ENCODE measurements at places on chromosomes 7 and 10. TPM values are rescaled to one million over a fixed set of nuclear protein-coding genes. Genes with fewer than 3 reads are reported as not detected.

DNA sequence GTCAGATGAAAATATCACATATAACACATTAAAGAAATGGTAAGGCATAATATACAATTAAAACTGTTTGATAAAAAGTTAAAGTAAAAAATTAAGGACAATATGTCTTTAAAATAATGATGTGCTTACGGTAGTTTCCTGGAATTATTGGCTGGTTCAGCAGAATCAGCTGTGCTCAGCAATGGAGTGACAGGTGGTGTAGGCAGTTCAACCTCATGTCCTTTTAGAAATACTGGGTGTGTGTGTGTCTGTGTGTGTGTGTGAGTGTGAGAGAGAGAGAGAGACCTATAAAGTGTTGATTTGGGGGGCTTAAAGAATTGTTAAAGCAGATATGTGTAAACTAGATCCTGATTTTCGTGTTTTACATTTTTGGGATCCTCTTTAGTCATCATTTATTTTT, 141.2 kb downstream of the ADAM22 start:
- no peak for DNase-seq

GRCh38 chr7:20624666-20625385, 9.4 kb downstream of the ABCB5 start:
- no peak for DNase-seq

DNA sequence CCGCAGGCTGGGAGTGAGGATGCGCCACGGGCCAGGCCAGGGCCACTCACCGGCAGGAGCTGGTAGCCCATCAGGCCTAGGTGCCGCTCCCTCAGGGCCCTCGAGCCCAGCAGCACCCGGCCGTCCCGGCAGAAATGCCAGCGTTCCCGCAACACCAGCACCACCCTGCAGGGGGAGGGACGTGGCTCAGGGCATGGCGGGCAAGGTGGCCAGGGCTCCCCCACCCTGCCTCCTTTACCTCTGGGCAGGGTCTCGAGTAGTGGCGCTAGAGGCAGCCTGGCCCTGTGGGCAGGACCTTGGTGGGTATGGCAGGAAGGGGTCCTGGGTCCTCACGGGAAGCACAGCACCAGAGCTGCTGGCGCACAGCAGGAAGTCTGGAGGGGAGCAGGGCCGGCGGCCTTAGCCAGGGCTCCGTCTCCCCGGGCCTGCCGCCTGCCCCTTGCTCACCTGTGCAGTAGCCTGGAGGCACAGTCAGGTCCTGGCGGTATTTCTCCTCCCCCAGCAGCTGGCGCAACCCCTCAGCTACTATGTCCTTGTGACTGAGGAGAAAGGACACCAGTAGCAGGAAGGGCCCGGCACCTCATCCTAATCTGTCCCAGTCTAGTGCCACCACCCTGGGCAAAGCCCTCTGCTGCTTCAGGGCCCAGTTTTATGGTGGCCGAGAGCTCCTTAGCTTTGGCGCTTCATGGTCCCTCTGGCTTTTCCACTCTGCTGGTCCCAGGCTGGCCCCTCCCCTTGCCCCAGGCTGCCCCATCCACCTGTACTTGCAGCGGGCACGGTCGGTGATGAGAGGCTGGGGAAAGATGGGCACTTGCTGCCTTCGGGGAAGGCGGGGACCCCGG, 3.5 kb downstream of the FASTK start:
- no peak for DNase-seq

DNA sequence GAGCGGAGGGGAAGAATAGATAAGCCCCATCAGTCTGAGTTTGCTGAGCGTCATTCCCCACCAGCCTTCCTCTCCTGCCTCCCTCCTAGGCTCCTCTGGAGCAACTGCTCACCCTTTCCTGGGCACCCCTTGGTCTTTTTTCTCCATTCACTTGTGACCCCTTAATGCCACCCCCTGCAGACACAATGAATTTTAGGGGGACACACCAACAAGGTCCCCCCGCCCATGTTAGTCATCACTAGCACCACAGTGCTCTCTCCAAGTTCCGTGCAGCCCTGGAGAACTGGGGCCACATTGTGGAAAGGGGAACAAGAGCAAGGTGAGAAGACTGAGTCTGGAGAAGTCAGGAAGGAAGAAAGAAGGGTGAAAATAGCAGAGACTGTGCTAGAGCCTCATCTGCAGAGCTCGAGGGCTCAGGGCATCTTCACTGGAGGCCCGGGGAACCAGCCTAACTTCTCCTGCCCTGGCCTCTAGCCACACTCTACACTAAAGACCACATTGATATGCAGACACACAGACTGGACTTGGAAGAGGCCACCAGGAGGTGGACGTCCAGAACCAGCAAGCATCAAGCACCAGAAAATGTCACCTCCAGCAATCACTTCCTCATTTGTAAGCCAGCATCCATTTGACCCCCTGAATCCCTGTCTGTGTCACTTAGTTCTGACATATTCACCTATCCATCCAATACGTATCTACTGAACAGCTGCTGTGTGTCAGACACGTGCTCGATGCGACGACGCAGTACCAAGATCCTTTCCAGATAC, 17.5 kb downstream of the RGR start:
- DNase-seq, result no peak

- DNase-seq, result no peak
These were observed 135.5 kb upstream of the IMMP2L start for GRCh38 chr7:111697771-111698170.

- no peak for DNase-seq
These were observed 6.9 kb downstream of the WASL start for GRCh38 chr7:123741940-123742339.

DNA sequence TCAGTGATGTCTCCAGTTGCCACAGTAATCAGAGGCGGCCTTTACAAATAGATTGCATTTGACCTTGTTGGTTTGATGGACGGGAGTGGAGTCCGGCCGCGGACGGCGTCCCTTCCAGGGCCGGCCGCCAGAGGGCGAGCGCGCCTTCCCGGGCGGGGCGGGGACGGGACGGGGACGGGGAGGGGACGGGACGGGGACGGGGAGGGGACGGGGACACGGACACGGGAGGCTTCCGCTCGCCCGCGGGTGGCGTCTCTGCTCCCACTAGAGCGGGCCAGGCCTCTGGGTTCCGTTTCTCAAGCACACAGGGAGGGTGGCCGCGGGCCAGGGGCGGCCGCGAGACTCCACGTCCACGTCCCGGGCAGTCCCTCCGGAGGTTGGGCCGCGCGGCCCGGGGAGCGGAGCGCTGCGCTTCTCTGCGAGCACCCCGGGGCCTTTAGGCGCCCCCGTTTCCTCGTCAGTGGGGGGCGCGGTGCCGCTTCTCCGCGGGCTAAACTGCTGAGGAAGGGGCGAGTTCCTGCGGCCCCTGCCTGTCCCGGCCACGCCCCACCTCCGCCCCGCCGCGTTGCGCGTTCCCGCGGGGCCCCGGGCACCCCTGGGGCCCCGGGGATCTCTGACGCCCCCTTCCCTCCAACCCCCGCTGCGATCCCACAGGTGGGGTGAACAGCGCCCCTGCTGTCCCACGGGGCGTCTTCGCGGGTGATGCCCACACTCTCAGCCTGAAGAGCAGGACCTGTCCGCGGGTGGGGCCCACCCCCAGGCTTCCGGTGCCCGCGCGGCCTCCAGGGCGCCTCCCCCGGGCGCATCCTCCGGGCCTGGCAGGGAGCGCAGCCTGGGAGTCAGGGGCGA, 84.2 kb upstream of the MKI67 start:
- peak; percentile 81 for DNase-seq

- DNase-seq, result no peak
These were observed 575.1 kb downstream of the GALNT17 start for GRCh38 chr7:71707041-71707440.

The UBTD1 gene
- 4.3 TPM for total RNA-seq

DNA sequence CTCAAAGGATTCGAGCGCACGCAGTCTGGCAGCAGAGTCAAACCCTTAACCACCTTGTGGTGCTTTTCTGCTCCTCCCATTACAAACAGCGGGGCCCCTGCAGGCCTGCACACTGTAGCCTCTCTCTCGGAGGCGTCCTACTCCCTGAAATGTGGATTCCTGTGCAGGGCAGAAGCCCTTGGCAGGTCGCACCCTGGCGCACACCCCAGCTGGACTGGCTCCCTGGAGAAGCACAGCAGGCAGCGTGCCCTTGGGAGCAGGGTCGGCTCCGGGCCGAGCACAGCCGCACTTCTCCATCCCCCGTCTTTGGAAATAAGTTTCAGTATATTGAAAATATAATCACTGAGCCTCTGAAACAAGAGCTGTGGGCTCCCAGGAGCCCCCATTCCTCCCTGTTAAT, 144.1 kb downstream of the C10orf105 start:
- DNase-seq, result no peak

DNA sequence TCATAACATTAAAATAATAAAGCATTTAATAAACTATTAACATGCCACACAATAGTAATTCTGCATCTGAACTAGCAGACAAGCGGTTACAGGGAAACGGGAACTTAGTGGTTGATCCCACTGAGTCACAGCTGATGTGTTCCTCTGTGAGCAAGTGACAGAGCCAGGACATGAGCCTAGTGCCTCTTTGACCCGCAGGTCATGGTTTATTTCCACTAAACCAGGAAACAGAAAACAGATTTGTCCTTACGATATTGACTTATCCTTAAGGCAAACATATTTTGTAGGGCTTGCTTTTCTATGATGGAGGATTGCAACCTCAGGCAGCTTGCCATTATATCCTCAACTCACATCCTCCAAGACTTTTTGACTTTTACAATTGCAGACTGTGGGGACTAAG, 987.3 kb downstream of the CCSER2 start:
- DNase-seq, result no peak

The FAM131B gene
- total RNA-seq, result 6.8 TPM

The IMPDH1 gene
- 23.5 TPM for total RNA-seq
